Heart right ventricle (tissue), 16 donors: ENCODE measurements at places on chromosomes 13 and 19. TPM values are rescaled to one million over a fixed set of nuclear protein-coding genes. Genes with fewer than 3 reads are reported as not detected.

Gene TRPC4
- 0.80 TPM for polyA plus RNA-seq

Gene ICAM5
- polyA plus RNA-seq, result 0.51 TPM

Gene IZUMO1
- polyA plus RNA-seq, result 0.39 TPM

Gene LILRA5
- polyA plus RNA-seq, result 0.37 TPM

Gene PDX1
- not detected for polyA plus RNA-seq

GRCh38 chr13:113433391-113433916, 19.8 kb downstream of the ADPRHL1 start:
- DNase-seq, result no peak
- peaks cover 32% of the 10 kb centered on the region for H3K36me3 ChIP-seq
- H3K27me3 ChIP-seq, result no peaks in the 10 kb centered on the region

DNA sequence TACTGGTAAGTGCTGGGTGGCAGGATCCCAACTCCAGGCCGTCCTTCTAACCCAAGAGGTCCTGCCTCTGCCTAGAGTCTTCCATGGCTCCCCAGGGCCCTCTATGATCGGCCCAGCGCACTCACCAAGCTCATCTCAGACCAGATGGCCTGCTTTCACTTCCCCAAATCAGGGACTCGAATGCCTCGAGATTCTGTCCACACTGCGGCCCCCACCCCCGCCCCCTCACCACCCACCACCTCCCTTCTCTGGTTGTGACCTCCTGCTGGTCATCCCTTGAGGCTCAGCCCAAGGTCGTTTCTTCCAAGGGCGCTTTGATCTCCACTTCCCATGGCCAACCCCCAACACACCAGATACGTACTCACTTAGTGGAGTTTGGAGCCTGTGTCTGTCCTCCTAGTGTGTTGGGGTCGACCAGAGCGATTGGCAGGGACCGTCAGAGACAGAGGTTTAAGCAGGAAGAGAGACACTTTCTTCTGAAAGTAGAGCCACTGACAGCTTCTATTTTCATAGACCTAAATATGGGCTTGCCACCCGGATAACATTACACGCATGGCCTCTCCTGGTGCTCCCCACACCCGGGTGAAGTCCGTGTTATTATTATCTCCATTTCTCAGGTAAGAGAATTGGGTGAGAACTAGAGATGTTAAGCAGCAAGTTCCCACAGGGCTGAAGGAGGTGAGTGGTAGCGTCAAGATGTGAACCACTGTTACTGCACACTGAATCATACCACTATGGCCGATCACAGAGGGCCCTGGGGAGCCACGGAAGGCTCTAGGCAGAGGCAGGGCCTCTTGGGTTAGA, at the start of gene FCER2:
TSS of gene FCER2 (minus strand) at position 478 of the 804 bp plus-strand sequence. CDS start 2,371 bp downstream, outside the sequence.
- peaks cover 59% of the 10 kb centered on the region for H3K27me3 ChIP-seq
- no peak for DNase-seq
- H3K36me3 ChIP-seq, result no peaks in the 10 kb centered on the region
- H3K4me3 ChIP-seq, result no peak within 1 kb of the TSS
- H3K27ac ChIP-seq, result no peak within 1 kb of the TSS

DNA sequence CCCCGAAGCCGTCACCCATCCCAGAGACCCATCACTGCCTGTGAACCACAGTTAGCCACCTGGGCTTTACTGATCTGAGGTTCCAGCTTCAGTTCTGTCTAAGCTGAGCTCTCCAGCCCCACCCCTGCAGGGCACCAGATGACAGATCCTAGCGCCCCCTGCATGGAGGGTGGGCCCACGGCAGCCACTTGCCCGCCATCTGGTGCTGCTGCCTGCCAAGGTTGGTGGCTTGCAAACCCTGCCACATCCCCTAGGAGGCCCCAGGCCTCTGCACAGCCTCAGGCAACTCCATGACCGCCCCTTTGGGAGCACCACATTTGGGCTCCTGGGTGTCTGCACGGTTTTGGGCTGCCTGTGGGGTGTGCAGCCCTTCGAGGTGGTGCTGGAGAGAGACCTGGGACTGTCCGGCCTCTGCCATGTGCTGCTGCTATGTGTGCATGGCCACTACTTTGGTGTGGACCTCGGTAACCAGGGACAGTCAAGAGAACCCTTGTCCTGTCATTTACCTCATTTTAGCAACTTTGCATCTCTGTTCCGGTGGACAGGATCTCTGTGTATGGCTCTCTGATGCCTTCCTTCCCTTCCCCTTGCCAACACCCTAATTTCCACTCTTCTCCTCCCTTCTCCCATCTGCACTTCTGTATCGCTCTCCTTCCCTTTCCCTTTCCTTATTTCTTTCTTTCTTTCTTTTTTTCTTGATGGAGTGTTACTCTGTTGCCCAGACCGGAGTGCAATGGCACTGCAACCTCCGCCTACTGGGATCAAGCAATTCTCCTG, 17.4 kb upstream of the SDHAF1 start:
- no peak overlapping the region for H3K4me3 ChIP-seq
- no peak for DNase-seq

- no peak for DNase-seq
- H3K27me3 ChIP-seq, result no peaks in the 10 kb centered on the region
- no peak overlapping the region for H3K27ac ChIP-seq
- H3K4me1 ChIP-seq, result no peaks in the 10 kb centered on the region
- no peaks in the 10 kb centered on the region for H3K36me3 ChIP-seq
Measured at GRCh38 chr13:80516818-80517348, 176.0 kb upstream of the SPRY2 start.

DNA sequence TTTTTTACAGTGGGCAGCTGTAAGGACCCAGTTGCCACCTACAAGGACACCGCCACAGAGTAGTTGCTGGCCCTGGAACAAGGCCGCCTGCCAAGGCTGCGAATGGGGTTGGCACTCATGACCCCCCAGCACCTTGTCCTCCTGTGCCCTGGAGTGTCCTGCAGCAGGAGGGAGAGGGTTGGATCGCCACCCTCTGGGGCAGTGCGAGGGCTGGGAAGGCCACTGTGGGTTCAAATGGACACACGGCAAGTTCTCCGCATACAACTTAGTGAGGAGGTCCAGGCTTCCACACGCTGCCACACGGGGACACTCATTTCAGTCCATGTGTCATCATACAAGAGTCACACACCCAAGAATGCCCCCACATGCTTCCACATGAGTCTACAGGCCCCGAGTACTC, 978 bp downstream of the KLK8 start:
- no peaks in the 10 kb centered on the region for H3K4me1 ChIP-seq
- DNase-seq, result no peak
- H3K4me3 ChIP-seq, result no peak overlapping the region
- no peak overlapping the region for H3K27ac ChIP-seq

- H3K27ac ChIP-seq, result no peak overlapping the region
- H3K27me3 ChIP-seq, result peaks cover 5% of the 10 kb centered on the region
- DNase-seq, result no peak
- no peaks in the 10 kb centered on the region for H3K36me3 ChIP-seq
- no peak overlapping the region for H3K4me3 ChIP-seq
- no peaks in the 10 kb centered on the region for H3K4me1 ChIP-seq
Measured at GRCh38 chr13:111584101-111584672, 263.7 kb downstream of the TEX29 start.

DNA sequence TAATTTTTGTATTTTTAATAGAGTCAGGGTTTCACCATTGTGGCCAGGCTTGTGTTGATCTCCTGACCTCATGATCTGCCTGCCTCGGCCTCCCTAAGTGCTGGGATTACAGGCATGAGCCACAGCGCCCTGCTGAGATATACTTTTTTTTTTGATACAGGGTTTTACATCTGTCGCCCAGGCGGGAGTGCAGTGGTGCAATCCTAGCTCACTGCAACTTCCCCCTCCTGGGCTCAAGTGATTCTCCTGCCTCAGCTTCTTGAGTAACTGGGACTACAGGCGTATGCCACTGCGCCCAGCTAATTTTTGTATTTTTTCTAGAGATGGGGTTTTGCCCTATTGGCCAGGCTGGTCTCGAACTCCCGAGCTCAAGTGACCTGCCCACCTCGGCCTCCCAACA, 2.0 kb downstream of the COLGALT1 start:
- H3K4me1 ChIP-seq, result peaks cover 86% of the 10 kb centered on the region
- no peak for DNase-seq
- H3K4me3 ChIP-seq, result peak overlapping the region; percentile 87
- H3K27me3 ChIP-seq, result no peaks in the 10 kb centered on the region
- peaks cover 54% of the 10 kb centered on the region for H3K36me3 ChIP-seq
- H3K27ac ChIP-seq, result no peak overlapping the region

- H3K27ac ChIP-seq, result peak overlapping the region; percentile 76
- H3K4me3 ChIP-seq, result no peak overlapping the region
- no peaks in the 10 kb centered on the region for H3K27me3 ChIP-seq
- H3K36me3 ChIP-seq, result no peaks in the 10 kb centered on the region
- peaks cover 71% of the 10 kb centered on the region for H3K4me1 ChIP-seq
Measured at GRCh38 chr13:48570216-48570828, 37.4 kb upstream of the RCBTB2 start.

DNA sequence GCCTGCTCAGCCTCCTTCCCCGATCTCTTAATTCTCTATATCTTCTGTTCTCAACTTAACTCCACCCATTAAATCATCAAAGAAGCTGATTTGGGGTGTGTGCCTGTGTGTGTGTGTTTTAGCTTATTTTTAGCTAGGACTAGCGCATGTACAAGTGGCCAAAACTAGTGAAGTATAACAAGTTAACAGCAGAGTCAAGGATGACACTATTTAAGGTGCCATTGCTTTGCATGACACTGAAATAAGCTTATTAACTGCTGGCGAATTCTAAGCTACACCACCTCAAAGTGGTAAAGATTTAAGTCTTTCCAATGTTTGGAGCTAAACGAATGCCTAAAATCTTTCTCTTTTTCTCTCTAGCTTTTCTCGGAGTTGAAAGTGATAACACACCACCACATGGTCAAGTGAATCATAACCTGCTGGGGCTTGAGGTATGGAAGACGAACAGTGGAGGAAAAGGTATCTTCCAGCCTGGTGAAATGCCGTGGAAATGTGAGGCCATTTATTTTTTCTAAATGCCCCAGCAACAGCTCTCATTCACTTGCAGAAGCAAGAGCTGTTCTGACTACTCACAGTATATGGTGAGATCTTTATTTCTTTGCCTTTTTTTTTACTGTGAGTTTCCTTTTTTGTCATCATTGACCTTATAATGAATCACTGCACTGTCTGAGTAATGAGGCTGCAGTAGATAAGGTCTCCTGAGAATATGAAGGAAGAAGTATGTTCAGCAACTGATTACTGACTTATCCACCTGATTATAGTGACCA, 570.3 kb downstream of the PCDH9 start:
- peaks cover 18% of the 10 kb centered on the region for H3K4me1 ChIP-seq
- no peak overlapping the region for H3K27ac ChIP-seq
- no peak overlapping the region for H3K4me3 ChIP-seq
- H3K27me3 ChIP-seq, result no peaks in the 10 kb centered on the region
- H3K36me3 ChIP-seq, result no peaks in the 10 kb centered on the region
- no peak for DNase-seq

- H3K27ac ChIP-seq, result no peak overlapping the region
- H3K4me1 ChIP-seq, result no peaks in the 10 kb centered on the region
- no peak overlapping the region for H3K4me3 ChIP-seq
- no peak for DNase-seq
Measured at GRCh38 chr13:44542361-44542760, 33.8 kb downstream of the TSC22D1 start.

DNA sequence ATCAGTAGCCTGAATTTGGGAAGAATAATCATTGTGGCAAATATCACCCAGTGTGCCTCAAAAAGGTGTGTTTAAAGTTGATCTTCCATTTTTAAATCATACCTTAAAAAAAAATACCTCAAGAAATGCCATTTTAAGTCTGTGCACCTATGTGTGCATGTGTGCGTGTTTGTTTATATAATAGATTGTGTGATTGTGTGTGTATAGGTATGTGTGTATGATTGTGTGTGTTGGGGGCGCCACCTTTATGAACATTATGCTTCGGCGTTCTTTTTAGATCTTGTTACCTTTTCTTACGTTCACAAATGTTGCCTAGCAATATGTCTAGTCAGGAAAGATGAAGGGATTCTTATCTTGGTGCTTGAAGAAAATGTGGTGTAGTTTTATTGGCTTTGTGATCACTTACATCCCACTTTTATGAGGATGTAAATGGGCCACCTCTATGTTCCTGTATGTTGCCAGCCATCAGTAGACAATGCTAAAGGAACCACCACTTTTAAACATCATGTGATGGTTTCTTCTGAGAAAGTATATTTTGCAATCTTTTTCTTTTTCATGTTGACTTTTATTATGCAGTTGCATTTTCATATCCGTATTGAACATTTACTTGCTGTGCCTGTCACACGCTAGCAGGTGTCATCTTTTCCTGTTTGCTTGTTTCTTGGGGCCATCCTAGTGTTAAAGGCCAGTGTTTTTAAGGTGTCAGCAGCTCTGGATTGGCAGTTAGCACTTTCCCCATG, 2.2 kb upstream of the IRS2 start:
- no peak overlapping the region for H3K4me3 ChIP-seq
- H3K27ac ChIP-seq, result no peak overlapping the region
- peaks cover 40% of the 10 kb centered on the region for H3K27me3 ChIP-seq
- DNase-seq, result no peak

- no peaks in the 10 kb centered on the region for H3K27me3 ChIP-seq
- H3K36me3 ChIP-seq, result no peaks in the 10 kb centered on the region
- H3K27ac ChIP-seq, result no peak overlapping the region
- no peak for DNase-seq
Measured at GRCh38 chr13:25462301-25463125, 90.7 kb downstream of the ATP8A2 start.

DNA sequence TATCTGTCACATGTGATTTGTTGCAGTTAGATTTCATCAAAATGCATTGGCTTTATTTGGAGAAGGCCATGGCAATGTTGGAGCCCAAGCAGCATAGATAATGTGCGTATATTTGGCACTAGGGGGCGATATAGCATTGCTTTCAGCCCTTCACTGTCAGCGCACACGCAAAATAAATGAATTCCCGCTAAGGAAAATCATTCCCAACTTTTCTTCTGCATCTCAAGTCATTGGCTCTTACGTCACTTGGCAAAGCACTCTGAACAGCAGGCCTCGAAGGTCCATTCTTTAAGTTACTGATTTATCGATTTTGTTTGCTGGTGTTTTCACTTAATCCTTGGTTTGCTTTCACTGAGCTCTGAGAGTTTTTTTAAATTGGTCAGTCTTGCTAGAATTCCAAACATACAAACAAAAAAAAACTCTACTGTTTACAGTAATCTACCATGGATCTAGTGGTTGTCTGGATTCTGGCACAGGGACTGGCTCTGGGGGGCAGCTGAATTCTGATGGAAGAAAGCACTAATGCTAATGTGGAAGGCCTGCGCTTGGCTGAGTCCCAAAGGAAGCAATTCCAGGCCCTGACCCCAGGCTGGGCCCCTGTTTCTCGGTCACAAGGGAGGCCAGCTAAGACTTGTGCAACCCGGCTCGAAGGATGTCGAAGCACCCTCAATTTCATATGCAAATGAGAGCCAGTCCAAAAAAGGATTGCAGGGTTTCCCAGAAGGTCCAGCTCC, 97.7 kb upstream of the IPO5 start:
- no peaks in the 10 kb centered on the region for H3K27me3 ChIP-seq
- H3K36me3 ChIP-seq, result no peaks in the 10 kb centered on the region
- no peak overlapping the region for H3K27ac ChIP-seq
- DNase-seq, result peak; percentile 48
